ENCODE measurements at places on chromosomes 7 and 10.

- DNase-seq: no peak
Observed at GRCh38 chr7:118239014-118239413, 14.5 kb downstream of the ANKRD7 start.

GRCh38 chr7:66339141-66339540 lies 134.0 kb downstream of the TPST1 start:
- no peak for DNase-seq

DNA sequence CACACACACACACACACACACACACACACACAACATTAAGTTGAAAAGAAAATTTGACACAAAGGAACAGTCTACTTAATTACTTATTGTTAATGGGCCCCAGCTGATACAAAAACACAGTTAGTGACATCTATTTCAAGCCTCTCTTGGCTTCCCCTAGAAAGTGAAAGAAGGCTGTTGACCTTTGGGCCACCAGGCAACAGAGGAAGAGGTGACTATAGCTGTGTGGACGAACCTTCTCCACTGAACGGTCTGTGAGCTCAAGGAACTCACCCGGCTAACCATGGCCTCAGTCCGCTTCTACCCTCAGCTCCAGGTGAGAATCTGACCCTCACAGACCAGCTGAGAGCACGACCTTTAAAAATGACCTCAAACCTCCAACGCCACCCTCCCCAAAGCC lies 32.9 kb upstream of the CALN1 start:
- no peak for DNase-seq

- DNase-seq: no peak
Observed at GRCh38 chr7:22207724-22208225, 149.2 kb downstream of the RAPGEF5 start.

GRCh38 chr7:26049081-26049480 lies 102.9 kb upstream of the NFE2L3 start:
- DNase-seq: no peak

GRCh38 chr10:76285515-76285914 lies 854.1 kb downstream of the LRMDA start:
- no peak for DNase-seq

DNA sequence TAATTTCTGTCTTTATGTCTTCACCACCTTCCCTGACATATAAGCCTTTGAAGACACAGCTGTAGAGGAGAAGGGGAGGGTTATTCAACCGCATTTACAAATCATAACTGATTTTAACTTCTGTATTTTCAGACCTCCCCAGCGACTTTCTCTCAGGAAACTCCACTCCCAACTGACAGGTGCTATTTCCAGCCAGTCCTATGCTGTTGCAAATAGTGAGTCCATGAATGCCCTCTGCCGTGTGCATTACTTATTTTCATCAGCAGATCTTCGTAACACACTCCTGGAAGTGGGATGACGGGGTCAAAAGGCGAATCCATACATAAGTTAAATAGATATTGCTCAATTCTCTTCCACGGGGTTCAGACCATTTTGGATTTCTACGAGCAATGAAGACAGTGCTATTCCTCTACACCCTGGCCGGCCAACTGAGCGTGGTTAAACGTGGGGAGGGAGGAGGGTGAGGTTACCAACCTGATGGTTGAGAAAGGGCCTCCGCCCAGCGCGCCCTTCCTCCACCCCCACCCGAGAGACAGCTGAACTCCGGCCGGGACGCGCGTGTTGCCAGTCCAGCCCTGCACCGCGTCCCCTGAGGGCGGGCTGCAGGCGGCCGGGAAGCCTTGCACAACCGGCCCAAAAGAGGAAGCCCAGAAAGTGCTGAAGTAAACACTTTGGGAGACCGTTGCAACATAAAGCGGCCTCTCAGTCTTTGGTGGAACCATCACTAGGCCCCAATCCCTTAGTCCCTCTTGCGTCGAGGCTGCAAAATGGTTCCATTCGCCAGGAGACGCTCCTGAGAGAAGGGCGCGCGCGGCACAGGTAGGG lies at the start of gene APBB1IP:
Gene APBB1IP, plus strand, starts transcription at position 705 of the 825 bp plus-strand sequence. CDS start 53,986 bp downstream, outside the sequence.
- peak; percentile 30 for DNase-seq

- DNase-seq: no peak
Observed at GRCh38 chr10:12971001-12971788, 30.3 kb downstream of the CCDC3 start.

- peak; percentile 36 for DNase-seq
Observed at GRCh38 chr7:74656441-74656836, 1.1 kb upstream of the GTF2I start.
